ENCODE measurements at places on chromosomes 3 and 15. TPM values are rescaled to one million over a fixed set of nuclear protein-coding genes. Genes with fewer than 3 reads are reported as not detected.

GRCh38 chr15:100708916-100709315 lies 106.5 kb downstream of the ASB7 start:
- no peaks in the 10 kb centered on the region for H3K27me3 ChIP-seq
- no peaks in the 10 kb centered on the region for H3K4me1 ChIP-seq
- no peak overlapping the region for H3K27ac ChIP-seq
- H3K4me3 ChIP-seq: no peak overlapping the region
- no peak for DNase-seq
- no peaks in the 10 kb centered on the region for H3K36me3 ChIP-seq

CIB2 gene
- 2.0 TPM for total RNA-seq

GRCh38 chr3:158508481-158508880 lies 62.5 kb upstream of the MLF1 start:
- no peaks in the 10 kb centered on the region for H3K27me3 ChIP-seq
- H3K27ac ChIP-seq: no peak overlapping the region
- no peak for DNase-seq
- no peaks in the 10 kb centered on the region for H3K4me1 ChIP-seq
- no peaks in the 10 kb centered on the region for H3K36me3 ChIP-seq

RTP4 gene
- 5.5 TPM for total RNA-seq

DNA sequence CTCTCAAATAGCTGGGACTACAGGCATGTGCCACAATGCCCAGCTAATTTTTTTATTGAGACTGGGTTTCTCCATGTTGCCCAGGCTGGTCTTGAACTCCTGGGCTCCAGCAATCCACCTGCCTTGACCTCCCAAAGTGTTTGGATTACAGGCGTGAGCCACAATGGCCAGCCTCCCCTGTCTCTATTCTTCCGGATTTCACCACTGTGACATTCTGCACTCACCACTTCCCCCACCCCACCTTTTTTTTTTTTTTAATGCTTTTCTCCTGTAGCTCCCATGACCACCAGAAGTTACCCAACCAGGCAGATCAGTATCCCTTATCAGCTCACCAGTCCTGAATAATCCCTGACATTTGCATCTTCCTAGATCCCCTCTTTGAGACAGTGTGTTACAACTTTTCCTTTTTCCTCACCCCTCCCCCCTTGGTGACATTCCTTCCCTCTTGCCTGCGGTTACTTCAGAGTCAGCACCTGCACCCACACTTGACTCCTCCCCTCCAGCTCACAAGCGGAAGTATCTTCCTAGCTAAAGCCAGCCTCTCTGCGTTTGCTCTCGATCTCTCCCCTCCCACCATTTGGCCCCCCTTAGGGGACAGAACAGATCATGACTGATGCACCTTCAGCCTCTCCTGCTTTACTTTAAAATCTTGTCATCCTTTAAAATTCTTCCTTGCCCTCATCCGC lies 13.5 kb upstream of the ZNF592 start:
- peak overlapping the region; percentile 56 for H3K4me3 ChIP-seq
- H3K27ac ChIP-seq: peak overlapping the region; percentile 67
- H3K27me3 ChIP-seq: no peaks in the 10 kb centered on the region

DNA sequence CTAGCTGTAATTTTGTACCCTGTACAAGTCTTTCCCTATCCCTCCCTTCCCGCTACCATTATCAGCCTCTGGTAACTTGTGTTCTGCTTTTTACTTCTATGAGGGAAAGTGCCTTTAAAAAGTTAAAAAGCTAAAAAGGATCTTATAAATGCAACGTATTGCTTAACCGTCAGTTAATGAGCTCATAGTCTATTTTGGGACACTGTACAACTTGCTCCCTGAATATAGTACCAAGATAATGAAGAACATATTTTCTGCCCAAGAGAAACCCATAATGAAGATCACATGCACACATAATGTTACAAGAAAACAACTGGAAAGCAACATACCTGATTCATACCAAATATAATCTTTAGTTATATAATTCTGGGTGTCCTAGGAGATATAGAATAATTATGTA lies 22.6 kb downstream of the ZIC1 start:
- no peaks in the 10 kb centered on the region for H3K4me1 ChIP-seq
- no peak overlapping the region for H3K4me3 ChIP-seq
- no peak overlapping the region for H3K27ac ChIP-seq
- DNase-seq: no peak
- H3K36me3 ChIP-seq: no peaks in the 10 kb centered on the region

FGF7 gene
- total RNA-seq: 0.34 TPM

- no peak overlapping the region for H3K27ac ChIP-seq
- no peaks in the 10 kb centered on the region for H3K27me3 ChIP-seq
- H3K36me3 ChIP-seq: no peaks in the 10 kb centered on the region
- H3K4me1 ChIP-seq: no peaks in the 10 kb centered on the region
These were observed 495.9 kb upstream of the PROK2 start for GRCh38 chr3:72280876-72281275.

- peak overlapping the region; percentile 47 for H3K27ac ChIP-seq
- H3K27me3 ChIP-seq: no peaks in the 10 kb centered on the region
- no peak overlapping the region for H3K4me3 ChIP-seq
These were observed 564.7 kb downstream of the FOXP1 start for GRCh38 chr3:71018799-71019198.

DNA sequence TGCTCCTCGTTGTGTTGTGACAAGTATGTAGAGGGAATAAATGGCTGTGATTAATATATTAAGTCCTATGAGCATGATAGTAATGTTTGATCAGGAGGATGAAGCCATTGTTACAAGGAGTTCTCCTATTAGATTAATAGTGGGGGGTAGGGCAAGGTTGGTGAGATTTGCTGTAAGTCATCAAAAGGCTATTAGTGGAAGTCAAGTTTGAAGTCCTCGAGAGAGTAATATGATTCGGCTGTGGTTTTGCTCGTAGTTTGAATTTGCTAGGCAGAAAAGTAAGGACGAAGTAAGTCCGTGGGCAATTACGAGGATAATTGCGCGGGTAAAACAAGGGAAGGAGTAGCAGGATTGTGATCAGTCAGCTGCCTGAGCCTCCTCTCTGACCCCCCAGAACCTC lies 26.0 kb upstream of the BUB1B start:
- no peaks in the 10 kb centered on the region for H3K27me3 ChIP-seq
- H3K36me3 ChIP-seq: no peaks in the 10 kb centered on the region
- H3K27ac ChIP-seq: no peak overlapping the region
- no peaks in the 10 kb centered on the region for H3K4me1 ChIP-seq
- no peak for DNase-seq
- H3K4me3 ChIP-seq: no peak overlapping the region

- peak; percentile 16 for DNase-seq
- peak within 1 kb of the TSS; percentile 47 for H3K4me3 ChIP-seq
- no peaks in the 10 kb centered on the region for H3K36me3 ChIP-seq
- peaks cover 5% of the 10 kb centered on the region for H3K27me3 ChIP-seq
These were observed at the start of gene CPEB1 for GRCh38 chr15:82647045-82647834. Gene CPEB1, minus strand, starts transcription at chr15:82647363. Its CDS starts 18,904 bp downstream, at chr15:82628459.

Data from naive thymus-derived CD4-positive, alpha-beta T cell (primary cell).